ENCODE measurements at places on chromosomes 2 and 18.

DNA sequence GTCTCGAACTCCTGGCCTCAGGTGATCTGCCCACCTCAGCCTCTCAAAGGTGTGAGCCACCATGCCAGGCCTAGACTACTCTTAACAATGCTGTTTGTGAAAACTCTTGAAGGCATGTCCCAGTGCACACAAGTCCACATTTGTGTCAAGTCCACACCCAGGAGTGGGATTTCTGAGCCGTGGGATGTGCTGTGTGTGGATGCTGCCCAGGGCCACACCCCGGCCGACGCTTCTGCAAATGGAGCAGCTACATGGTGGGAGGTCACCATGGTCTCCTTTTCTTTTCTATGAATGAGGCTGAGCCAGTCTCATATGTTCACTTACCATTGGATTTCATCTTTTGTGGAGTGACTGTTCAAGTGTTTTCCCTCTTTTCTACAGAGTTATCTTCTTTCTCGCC, 15.8 kb downstream of the SNED1 start:
- DNase-seq, result peak; percentile 13

DNA sequence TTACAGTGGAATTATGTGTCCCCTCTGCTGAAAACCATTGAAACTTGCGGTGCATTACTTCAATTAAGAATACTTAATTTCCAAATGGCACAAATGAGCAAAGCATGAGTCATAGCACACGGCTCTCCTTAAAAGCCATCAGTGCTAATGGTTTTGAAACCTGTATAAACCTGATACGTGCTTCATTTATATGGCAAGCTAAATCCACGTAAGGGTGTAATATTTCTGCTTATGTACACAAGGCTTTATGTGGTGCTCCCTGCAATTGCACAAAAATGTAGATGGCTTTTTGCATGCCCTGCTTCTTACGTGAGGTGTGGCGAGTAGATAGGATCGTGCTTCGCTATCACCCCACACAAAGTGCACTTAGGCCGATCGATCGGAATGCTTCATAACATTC, 840.9 kb downstream of the GALR1 start:
- DNase-seq, result no peak

DNA sequence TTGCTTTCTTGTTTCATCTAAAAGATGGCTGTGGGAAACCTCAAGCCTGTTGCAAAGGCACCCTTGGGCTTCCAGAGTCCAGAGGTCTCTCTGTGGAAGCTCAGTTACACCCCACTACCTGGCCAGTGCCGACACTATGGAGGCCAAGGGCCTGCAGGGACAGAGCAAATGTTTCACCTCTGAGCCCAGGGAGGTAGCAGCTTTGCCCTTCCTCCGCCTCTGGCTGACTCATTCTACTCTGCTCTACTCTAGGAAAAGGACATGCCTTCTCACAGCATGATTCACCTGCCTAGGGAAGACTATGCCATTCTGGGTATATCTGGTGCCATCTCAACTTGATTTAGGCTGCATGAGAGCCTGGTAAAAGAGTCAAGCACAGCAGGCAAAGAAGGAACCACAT, 12.2 kb downstream of the MYOM1 start:
- no peak for DNase-seq

DNA sequence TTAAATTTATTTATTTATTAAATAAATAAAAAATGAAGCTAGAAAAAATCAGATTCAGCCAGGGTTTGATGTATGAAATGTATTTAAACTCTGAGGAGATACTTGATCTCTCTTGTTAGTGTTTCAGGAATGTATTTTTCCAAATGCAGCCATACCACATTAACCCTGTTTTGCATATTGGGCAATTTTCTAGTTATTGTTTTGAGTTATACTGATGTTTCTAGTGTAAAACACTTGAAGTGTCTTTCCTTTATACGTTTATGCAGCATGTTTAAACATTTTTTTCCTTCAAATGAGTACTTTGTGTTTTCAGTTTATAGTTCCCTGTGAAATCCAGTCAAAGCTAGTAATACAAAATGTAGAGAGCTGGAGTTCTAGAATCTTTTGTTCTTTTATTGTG, 69.9 kb downstream of the WDR7 start:
- DNase-seq, result no peak

DNA sequence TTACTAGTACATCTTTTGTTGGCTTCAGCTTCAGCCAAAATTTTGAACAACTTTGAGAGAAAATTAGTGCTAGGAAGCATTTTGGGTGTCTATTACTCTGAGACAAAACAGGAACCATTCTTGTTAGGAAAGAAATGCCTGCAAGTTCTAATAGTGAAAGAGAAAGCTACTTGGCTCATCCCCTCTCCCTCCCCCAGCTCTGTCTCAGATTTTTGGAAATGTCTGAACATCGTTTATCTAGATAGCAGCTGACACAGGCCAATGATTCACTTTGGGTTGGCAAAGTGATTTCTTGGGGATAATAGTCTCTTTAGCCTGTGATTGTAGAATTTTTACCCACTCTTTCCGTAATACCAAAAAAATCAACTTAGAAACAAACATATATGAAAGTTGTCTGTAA, 42.3 kb upstream of the PTPRM start:
- DNase-seq, result no peak

GRCh38 chr2:74739733-74740241, 85.7 kb downstream of the SEMA4F start:
- no peak for DNase-seq

GRCh38 chr2:158321264-158321663, 135.3 kb downstream of the CCDC148 start:
- DNase-seq, result no peak

DNA sequence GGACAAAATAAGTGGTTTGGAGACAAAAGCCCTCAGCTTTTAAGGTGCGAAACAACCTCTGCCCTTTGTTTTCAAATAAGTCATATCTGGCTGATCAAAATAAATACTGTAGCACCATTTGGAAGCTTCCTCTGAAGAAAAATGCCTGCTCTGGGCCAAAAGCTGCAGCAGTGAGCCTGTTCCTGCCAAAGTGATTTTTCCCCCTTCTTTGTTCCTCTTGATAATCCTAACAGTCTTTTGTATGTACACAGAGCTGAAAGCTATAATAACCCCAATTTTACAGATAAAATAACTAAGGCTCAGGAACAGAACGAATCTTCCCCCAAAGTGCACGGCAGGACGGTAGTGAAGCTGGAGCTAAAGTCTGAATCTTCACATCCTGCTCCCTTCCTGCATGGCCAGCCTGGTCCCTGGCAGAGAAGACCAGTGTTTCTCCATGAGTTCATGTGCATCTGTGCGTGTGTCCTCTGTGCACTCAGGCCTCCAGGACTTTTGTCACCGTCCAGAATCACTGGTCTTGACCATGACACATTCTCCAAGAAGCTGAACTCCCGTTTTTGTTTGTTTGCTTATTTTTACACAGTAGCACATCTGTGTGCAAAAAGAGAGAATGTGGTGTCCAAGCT, 2114.1 kb upstream of the PIK3C3 start:
- DNase-seq, result no peak

DNA sequence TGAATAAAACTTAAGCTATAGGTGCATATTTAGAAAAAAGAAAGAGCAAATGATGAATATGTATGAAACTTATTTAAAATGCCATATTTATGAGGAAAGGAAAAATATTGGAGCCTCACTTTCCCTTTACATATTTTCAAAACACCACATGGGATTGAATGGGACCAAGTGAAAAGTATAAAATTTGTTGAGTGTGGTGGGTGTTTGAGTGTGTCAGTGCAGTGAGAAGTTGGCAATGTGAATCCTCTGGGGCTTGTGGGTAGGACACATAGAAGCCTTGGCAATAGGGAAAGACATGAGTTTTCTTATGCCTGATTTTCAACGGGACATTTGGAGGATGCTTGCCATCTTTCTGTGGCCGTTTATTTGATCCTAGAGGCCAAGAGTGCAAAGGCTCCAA, 502.2 kb upstream of the CELF4 start:
- no peak for DNase-seq

DNA sequence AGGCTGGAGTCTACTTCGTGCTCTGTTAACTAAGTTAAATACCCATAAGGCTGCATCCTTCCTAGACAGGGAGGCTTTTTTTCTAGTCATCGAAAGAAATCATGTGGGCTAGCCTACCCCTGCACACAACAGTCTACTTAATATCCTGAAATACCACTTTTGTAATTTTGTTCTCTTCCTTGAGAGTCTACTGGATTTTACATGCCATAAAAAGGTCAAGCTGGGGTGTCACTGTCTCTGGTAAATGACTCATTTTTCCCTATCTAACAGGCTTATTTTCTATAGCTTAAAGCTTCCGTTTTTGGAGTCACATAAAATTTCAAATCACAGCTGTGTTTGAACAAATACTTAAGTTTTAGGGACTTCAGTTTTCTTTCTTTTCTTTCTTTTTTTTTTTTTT, 10.7 kb upstream of the STAM2 start:
- DNase-seq, result no peak

GRCh38 chr2:11877764-11878163, 131.3 kb downstream of the LPIN1 start:
- DNase-seq, result no peak

DNA sequence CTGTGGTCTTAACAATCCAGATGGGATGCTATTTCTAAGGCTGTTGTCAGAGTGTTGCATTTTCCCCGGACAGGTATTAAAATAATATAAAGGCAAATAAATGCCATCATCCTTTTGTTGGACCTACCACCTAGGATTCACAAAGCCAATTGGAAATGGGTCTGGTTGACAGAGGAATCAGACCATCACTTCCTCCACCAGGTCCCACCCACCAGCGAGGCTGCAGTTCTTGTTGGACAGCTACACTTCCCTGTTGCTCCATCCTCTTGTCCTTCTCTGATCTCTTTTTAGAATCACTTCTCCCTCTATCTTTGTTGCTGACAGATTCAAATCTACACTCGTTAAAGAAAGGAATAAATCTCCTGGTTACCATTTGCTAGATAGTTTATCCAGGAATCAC, 1.1 kb downstream of the TMEM169 start:
- no peak for DNase-seq

DNA sequence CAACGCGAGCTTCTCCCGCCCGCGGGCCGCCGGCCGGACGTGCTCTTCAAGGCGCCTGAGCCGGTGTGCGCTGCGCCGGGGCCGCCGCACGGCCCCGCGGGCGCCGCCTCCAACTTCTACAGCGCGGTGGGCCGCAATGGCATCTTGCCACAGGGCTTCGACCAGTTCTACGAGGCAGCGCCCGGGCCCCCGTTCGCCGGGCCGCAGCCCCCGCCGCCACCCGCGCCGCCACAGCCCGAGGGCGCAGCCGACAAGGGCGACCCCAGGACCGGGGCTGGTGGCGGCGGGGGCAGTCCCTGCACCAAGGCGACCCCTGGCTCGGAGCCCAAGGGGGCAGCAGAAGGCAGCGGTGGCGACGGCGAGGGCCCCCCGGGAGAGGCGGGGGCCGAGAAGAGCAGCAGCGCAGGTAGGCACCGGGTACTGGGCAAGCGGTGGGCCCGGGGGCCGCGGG, 676 bp downstream of the HOXD11 start:
- DNase-seq, result no peak

GRCh38 chr18:47724186-47724975, 206.1 kb downstream of the SMAD2 start:
- no peak for DNase-seq

- no peak for DNase-seq
Observed at GRCh38 chr2:10995366-10995970, 83.7 kb downstream of the KCNF1 start.

DNA sequence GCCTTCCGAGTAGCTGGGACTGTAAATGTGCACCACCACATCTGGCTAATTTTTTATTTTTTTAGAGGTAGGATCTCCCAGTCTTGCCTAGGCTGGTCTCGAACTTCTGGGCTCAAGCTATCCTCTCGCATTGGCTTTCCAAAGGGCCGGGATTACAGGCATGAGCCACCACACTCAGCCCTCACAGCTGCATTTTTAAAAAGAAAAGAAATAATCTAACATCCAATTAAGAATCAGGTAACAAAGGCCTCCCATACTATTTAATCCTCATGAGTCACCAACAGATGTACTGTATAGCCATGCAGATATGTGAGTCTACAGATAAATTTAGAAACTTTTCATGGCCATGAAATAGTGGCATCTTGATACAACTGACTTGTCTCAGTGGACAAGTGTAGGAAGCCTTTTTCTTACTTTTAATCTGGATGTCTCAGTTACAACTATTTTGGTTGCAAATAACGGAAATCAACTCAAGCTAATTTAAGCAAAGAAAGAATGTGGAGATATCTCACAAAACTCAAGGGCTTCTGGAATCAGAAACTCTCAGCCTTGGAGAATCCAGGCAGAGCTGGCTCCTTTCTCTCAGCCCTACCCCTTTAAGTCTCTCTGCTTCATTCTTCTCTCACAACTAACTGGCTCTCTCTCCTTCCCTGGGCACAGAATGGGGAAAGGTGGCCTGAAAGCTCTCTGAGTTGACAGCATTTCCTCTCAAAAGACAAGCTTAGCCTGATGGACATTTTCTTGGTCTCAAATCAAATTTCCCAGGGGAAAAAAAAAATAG, 12.8 kb upstream of the PPM1B start:
- no peak for DNase-seq

DNA sequence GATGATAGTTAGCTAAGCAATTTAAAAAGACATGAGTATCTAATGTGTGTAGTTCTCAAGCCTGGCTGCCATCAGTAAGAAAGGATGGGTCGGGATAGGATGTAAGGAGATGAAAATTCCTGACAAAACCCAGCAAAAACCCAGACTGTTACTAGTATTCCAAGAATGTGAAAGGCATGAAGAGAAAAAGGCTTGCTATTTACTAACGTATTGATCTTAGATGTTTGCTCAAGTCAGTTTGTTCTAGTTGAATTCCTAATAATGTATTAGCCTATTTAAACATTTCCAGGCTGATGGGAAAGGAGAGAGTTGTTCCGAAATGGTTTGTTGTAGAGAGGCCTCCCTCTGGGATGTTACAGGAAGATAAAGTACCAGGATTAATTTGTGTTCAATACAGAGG, 88.2 kb downstream of the ZNF532 start:
- no peak for DNase-seq

GRCh38 chr18:48162956-48163737, 232.7 kb upstream of the SMAD2 start:
- no peak for DNase-seq

- no peak for DNase-seq
Observed at GRCh38 chr2:121856360-121856759, 100.9 kb downstream of the TSN start.

DNA sequence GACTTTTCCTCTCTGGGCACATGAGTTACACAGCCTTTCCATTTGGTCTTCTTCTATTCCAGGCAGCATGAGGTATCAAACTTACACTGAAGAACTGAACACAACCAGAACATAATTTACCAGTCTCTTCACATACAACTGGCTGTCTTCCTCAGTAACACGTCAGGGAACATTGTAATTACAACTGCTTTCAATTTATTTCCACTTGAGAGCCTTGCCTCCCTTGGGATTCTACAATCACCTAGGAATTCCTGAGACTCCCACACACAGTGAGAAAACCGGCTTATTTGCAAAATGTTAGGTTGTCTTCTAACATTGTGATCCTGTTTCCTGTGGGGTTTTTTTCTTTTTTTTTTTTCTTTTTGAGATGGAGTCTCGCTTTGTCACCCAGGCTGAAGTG, 149.9 kb downstream of the TMX3 start:
- no peak for DNase-seq

Data from breast epithelium (tissue), 4 donors.